Stimulated activated CD4-positive, alpha-beta T cell treated with anti-CD3 and anti-CD28 coated beads, Interleukin-4, amount 100 ng/mL, for 24 hours (primary cell): ENCODE measurements at places on chromosomes 7 and 10.

- DNase-seq, result no peak
These were observed 2.1 kb upstream of the FOXP2 start for GRCh38 chr7:114412548-114412947.

DNA sequence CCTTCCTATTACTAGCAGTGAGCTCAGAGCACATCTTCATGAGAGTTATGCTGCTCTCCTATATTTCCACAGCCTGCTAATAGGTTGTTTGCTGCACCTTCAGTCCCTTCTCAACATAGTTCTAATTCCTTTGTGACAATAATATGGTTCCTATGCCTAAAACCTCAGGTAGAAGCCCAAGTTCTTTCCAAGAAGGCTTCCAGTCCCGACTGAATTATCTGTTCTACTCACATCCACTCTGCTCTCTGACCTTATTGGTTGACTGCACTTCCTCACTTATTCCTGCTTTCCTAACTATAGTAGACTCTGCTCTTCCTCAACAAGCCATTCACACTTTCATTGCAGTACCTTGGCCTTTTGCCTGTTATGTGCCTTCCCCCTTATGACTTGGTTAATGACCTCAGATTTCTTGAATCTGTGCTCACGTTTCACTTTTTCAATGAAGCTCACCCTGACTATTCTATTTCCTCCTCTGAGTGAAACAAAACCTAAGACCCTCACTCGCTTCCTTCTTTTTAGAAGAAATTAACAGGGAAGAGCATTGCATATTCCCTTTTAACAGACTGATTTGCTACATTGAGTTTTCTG lies 132.7 kb downstream of the MDFIC start:
- no peak for DNase-seq

DNA sequence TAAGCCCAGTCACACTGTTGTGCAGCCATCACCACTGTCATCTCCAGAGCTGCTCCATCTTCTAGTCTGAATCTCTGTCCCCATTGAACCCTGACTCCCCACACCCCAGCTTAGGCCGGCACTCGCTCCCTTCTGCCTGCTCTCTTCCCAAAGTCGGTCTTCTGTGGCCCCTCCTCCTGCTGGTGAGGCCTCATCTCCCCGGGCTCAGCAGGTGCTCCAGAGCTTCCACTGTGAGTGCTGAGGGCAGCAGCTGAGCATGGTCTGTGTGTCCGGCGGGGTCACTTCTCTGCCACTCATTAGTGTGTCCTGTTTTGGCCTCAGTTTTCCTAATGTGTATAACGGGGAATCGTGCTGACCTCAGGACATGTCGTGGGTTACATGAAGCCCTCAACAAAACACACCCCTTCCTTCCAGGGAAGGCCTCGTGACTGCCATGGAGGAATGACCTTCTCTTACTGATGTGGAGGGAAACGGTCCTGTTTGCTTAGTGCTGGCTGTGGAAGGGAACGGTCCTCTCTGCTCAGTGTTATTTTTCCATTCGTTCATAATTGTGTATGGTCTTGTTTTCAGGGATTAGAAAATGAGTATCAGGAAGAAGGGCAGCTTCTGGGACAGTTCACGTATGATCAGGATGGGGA lies 4.3 kb upstream of the GET4 start:
- DNase-seq, result no peak

- DNase-seq, result no peak
These were observed 184.7 kb downstream of the CHCHD3 start for GRCh38 chr7:132897093-132897687.

DNA sequence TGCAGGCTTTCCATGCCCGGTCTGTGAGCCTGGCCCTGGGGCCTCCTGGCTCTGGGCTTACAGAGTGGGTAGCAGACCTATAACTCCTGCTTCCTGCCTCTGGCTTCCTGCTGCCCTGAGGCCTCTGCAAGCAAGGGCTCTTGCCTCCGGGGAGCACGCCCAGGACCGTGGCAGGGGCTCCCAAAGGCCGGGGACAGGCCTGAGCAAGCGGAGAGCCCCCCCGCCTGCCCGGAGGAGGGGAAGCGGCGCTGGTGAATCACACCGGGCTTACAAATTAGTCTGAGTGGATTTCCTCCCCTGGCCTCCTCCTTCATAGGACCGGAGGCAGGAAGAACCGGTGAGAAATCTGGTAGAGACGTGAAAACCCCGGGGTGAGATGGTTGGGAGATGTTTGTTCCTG lies 1.5 kb upstream of the MYL10 start:
- DNase-seq, result no peak

GRCh38 chr10:110042891-110043290 lies 35.1 kb downstream of the ADD3 start:
- DNase-seq, result no peak

- DNase-seq, result no peak
These were observed 129.5 kb downstream of the FGFR2 start for GRCh38 chr10:121468726-121469125.

DNA sequence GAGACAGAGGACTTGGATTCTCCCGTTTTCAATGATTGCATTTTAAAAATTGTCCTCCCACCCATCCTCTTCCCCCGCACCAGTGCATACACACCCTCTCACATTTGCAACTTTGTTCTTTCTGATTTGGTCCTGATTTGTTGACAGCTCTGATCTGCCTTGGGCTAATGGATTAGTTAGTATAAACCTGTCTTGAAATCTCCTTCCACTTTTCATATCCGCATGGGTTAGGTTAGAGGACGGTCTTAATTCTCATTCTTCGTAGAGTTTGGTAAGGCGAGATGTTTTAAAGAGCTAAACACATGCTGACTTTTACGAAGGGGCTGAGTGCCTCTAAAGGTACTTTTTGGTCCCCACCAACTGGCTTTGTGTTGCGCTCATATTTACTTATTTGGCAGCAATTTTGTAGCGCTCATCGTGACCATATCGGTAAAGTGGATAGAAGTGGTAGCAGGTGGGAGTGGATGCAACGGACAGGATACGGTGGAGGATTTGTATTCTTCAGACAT lies 1.1 kb downstream of the AHR start:
- peak; percentile 27 for DNase-seq

GRCh38 chr7:42902331-42902730 lies 9.5 kb downstream of the C7orf25 start:
- DNase-seq, result no peak

DNA sequence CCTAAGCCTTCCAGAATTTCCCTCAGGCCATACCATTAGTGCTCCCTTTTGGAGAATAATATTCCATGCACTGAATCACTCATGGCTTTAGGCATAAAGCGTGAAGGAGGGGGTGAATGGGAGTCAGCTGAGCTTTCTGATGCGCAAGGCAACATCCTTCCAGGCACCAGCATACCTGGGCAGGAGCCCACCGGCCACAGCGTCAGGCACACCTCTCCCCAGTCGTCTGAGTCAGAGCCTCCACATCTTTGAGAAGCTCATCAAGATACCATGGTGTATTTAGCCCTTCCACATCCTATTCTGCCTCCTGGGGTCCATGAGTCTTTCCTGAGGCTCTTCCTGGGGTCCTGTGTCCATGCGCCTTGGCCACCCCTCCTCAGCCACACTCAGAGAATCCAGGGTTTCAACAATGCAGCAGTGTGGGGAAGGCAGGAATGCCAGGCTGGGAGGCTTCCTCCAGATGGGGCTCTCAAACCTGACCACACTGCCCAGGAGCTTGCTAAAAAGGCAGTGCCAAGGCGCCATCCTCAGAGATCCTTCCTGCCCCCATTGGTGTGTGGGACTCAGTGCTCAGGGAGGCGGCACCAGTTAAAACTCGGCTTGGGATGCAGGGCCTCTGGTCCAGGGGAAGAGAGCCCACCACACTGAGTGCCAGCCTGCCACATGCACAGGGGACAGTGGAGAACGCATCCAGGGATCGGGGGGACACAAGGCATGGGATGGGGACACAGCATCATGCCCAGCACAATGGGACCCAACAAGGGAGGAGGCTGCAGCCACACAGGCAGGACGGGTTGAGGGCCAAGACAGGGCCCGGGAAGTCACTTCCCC lies 31.6 kb downstream of the RASGEF1A start:
- no peak for DNase-seq

DNA sequence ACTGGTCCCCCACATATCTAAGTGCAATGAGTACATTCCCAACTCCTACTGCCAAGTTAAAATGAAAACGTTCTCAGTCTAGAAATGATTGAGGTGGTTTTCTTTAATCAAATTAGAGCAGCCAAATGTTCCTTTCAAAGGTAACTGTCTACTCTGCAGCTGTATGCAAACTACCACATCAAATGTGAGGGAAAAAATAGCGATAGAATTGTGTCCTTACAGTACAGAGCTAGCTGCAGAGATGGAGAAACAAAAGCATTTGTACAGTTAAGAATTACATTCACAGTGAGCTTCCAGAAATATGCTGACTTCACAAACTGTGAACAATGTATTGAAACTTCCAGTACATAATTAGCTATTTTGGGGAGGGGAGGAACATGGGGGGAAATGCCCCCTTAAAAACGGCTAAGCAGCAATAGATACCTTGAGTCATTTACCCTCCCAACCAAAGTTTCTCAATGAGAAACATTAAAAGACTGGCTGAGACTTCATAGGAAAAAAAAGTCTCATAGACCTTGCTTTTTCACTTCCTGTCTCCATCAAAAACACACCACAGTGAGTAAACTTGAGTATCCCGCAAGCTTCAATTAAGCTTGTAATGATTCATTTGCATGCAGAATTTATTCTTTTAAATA lies 22.9 kb downstream of the CDK6 start:
- DNase-seq, result peak; percentile 43

- no peak for DNase-seq
These were observed 79.9 kb upstream of the THSD7A start for GRCh38 chr7:11911900-11912299.

DNA sequence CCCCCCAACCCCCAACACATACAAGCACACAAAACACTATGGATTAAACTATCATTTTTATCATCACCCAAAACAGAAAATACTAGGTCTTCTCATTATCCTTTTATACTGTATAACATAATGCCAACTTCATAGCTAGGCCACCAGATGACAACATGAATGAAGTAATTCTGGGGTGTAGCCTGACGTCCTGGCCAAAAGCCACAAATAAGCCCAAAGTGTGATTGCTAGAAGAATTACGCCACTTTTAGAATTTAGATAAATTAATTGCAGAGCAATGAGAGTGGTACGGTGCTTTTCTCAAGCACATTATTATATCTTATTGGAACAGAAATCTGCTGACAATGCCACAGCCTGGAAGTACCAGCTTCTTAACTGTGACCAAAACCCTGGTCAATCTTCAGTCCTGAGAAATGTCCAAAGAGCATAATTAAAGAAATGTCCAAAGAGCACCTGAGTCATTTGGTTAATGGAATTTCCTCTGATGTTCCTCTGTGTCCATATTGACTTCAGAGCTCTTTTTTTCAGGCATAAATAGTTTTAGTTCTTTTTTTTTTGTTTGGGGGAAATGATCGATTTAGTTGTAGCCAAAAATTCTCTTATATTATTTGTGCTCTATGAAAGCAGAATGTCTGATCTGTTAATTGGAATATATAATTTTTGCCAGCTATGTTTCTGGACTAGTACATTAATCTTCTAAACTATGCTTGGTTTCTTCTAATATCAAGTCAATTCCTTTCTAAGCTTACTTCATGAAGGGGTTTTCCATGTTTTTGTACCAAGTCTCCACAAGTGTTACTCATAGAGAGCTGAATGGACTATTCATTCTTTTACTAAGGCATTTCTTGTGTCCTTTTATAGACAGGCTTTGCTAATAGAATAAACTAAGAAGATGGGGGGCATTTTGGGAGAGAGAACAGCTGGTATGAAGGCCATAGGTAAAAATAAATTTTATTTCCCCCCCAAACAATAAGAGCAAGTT lies 233.4 kb upstream of the SLC26A5 start:
- DNase-seq, result no peak

- DNase-seq, result no peak
These were observed 28.5 kb downstream of the CXCL12 start for GRCh38 chr10:44356139-44357022.

DNA sequence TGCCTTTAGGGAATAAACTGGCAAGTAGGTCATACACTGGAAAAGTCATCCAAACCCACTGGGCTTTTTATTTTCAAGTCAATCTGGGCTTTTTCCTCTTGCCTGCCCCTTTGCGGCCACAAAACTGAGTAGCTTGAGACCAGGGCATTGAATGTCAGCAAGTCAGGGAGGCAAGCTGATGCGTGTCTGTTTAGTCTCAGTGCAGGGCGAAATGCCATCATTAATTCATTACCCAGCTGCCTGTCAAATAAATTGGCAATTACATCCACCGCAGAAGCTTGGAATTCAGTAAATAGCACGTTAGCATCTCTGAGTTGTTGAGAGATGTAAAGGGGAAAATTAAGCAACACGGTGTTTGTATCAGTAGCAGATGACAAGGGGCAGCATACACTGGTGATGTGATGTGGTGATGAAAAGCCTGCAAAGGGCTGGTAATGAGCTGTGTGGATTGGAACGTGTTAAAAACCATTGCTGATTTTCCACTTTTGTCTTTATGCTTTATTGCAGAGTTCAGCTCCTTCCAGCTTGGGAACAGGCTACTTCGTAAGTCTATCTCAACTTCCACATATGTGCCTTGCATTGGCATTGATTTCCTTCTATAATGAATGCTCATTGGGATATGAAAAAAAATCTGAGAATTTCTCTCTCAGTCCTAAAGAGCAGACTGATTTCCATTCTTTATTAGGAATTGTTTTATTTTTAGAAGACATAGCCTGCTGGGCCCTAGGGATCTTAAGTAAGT lies 535.9 kb downstream of the AUTS2 start:
- no peak for DNase-seq

GRCh38 chr7:52726493-52726892 lies 308.9 kb upstream of the POM121L12 start:
- DNase-seq, result no peak
